ENCODE measurements at places on chromosomes 5 and 9.

DNA sequence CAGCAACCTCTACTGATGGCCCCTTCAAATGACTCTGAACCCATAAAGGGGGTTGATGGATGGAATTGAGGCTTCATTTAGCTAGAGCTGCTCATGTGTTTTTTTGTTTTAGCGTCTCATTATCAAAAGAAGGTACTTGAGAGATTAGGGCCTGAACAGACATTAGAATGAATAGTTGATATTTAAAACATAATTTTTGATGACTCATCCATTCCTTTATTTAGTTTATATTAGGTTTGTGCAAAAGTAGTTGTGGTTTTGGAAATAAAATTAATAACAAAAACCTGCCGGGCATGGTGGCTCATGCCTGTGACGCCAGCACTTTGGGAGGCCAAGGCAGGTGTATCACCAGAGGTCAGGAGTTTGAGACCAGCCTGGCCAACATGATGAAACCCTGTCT is 485.9 kb downstream of the PSAT1 start:
- no peak for DNase-seq

GRCh38 chr9:89611425-89611824 is 6.6 kb downstream of the GADD45G start:
- DNase-seq = no peak

DNA sequence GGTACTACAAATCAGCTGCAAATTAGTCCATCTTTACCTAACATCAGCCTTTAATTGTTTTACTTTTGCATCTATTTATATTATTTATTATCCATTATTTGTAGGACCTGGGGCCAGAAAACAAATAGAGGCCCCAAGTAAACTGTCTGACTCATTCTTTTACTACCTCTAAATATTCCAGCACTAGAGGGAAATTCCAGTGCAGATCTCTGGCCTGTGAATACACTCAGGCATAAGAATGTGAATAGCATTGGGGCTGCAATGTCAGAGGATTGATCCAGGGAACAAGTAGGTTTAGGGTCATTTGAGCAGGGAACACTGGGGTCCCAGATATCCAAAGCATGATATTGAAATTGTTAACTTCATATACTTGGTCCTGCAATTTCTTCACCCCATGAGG is 176.6 kb upstream of the TYRP1 start:
- no peak for DNase-seq

- DNase-seq = no peak
Observed at GRCh38 chr5:40623480-40624420, 56.0 kb upstream of the PTGER4 start.

GRCh38 chr9:127390563-127390962 is 6.4 kb upstream of the SLC2A8 start:
- DNase-seq = no peak

GRCh38 chr9:136510561-136510960 is 27.7 kb upstream of the SEC16A start:
- DNase-seq = no peak

- DNase-seq = no peak
Observed at GRCh38 chr9:75142202-75142601, 53.9 kb downstream of the OSTF1 start.

DNA sequence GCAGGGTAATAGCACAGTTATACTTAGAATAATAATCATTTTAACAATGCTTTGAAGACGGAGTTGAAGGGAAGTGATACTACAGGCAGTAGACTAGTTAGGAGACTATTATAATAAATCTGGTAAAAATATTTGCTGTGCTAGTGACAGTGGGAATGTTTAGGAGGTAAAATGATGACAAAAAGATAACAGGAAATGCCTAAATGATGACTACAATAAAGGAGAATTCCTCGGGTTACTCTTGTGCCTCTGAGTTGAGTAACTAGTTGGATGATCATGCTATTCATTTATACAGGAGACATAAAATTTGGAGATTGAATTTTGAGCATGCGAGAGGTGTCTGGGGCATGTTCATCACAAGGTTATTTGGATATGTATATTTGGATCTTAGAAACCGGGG is 32.2 kb upstream of the PAM start:
- DNase-seq = no peak

DNA sequence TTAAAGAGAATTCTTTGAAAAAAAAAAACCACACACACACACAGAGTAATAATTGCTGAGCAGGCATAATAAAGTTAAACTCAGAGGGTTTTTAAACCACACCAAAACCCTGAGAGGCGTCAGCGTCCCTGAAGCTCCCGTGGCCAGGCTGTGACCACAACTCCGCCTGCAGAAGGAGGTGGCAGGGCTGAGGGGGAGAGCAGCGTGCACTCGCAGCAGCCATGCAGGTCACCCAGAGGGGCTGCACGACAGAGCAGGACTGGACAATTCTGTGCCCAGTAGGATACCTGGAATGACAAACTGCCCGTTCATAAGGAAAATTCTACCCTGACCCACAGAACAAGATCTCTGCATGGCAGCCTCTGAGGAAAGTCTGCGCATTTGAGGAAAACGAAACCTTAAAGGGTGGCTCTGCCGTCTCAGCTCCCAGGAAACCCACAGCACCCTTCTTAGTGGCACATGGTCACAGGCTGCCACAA is 44.0 kb downstream of the ROR2 start:
- no peak for DNase-seq

GRCh38 chr9:129569502-129570449 is 51.1 kb downstream of the C9orf50 start:
- peak; percentile 20 for DNase-seq

- DNase-seq = peak; percentile 77
Observed at GRCh38 chr9:6054280-6055099, 39.1 kb upstream of the RANBP6 start.

- DNase-seq = no peak
Observed at GRCh38 chr5:176180339-176180738, 57.9 kb upstream of the SIMC1 start.

- no peak for DNase-seq
Observed at GRCh38 chr9:108963459-108964143, 29.4 kb downstream of the ABITRAM start.

DNA sequence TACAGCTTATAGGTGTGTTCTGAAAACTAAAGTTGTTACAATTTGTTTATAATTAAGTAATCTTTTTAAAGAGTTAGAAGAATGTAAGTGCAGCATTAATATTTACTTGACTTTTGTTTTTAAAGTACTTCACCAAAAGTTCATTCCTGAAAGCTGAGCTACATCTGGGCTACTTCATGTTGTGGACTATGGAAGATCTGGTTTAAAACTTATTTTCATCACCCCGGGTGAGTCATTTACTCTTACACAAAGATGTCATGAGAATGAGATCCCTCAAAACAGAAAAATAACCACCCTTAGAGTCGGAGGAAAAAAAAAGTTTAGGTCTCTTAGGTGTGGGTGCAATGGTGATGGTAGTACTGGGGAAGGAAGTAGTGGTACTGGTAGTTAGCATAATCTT is 5.1 kb downstream of the POU5F2 start:
- DNase-seq = no peak

DNA sequence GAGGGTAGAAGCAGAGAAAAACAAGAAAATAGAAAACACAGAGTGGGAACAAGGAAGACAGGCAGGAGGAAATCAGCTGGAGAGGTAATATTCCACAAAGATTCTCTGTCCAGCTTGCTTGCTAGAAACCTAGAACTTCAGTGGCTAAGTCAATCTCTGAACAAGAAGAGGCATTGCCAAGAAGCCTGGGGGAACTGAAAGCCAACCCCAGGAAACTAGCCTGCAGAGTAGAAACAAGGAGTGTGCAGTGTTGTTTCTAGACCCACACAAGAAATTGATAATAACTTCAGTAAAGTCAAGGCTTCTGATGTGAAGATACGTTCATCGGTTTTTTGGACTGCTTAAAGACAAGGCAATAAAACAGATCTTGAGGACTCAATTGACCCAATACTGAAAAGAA is 234.5 kb upstream of the MAP3K1 start:
- no peak for DNase-seq

- no peak for DNase-seq
Observed at GRCh38 chr5:41109186-41109585, 38.0 kb upstream of the MROH2B start.

DNA sequence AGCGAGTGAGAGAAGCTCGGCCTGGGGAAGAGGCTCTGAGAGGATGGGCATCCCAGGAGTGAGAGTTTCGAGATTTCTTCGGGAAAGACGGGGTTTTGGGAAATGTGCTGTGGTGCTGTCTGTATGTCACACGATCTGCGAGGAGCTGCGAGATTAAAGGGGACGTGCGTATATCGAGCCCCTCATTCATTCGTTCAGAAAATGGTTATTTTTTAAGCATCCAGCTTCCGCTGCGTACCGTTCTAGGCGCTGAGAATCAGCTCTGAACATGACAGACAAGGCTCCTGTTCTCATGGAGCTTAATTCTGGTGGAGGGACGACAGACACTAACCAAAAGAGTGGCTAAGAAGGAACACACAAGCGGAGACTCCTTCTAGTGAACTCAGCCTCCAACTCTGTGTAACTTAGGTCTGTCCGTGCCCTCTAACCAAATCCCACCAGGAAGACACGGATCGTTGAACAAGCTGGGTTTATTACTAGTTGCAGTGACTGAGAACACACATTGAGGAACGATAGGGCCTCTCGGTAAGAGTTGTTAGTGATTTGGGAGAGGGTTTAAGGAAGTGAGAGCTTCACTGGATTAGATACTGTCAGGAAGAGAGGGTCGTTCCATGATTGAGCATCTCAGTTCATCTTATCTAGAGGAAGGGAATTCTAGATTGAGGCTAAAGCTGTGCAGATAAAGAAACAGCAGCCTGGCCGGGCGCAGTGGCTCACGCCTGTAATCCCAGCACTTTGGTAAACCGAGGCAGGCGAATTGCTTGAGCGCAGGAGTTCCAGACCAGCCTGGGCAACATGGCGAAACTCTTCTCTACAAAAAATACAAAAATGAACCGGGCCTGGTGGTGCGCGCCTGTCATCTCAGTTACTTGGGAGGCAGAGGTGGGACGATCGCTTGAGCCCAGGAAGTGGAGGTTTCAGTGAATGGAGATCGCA is 1.0 kb upstream of the FBXW11 start:
- no peak for DNase-seq

DNA sequence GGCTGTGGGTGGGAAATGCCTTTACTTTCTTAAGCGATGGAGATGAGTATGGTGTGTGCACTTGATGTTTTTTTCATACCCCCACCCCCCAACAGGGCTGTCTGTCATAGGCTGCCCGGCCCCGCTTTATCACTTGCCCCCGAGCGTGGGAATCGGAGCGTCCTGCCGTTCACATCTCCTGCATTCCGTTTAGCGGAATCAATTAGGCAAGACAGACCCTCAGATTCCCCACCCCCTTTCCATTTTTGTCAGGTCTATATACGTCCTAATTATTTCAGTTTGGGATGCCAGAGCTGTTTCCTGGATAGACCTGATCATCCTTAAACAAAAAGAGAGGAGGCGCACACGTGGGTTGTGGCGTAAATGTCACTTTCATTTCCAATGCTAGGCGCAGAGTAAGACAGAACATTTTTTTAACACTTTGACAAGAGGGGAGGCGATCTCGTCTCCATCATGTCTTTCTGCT is 217.2 kb downstream of the MEF2C start:
- DNase-seq = no peak

DNA sequence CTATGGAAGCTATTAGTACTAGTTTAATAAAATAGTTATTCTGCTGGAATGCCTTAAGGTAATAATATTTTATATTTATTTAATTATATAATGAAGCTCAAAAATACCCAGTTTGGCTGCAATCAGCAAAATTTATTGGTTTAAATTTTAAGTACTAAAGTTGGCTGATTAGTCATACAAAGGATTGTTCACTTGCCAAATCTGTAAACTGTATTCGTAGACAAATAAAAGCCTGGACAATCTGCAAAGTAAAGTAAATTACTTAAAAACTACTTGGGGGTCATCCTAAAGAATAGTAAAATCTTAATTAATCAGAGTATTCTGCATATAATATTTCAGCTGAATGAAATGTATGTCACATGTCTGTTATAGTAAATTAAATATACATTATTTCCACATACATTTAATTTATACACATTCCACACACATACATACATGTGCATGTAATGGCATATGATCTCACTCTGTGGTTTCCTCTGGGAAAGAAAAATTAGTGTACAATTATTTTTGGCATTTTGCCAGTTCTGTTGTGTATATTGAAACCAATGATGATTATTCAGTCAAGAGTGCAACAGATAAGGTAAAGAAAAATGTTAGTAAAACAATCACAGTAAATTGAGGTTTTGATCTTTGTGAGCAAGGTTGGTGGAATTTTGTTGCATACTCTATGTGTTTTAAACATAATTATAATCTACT is 455.9 kb downstream of the CDH9 start:
- no peak for DNase-seq

DNA sequence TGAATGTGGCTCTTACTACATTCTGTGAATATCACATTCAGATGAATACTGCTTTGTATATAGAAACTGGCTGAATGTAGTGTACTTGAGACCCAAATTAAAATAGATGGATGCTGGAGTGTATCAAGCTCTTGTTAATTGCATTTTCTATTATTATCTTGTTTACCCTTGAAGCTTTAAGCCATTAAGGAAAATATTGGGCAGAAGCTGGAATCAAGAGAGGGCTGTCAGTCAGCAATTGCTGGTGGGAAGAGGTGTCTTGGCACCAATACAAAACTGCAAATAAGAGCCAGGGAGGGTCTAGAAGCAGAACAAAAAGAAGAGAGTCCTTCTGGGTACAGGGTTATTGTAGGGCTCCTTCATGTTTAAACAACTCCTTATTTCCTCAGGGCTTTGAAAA is 38.8 kb downstream of the MUSK start:
- DNase-seq = peak; percentile 42

DNA sequence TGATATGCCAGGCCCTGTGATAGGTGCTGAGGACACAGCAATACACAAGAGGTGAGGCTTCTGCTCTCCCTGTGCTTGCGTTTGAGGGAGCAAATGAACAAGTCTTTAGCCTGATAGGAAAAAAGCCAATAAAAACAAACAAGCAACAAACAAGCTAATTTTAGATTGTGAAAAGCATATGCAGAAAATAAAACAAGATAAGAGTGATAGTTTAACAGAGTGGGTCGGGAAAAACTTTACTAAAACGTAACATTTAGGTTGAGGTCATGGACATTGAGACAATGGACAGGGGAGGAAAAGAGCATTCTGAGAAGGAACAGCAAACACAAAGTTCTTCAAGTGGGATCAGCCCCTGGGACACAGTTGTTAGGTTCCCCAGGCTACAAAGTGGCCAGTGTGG is 4.3 kb downstream of the SMIM3 start:
- DNase-seq = no peak

GRCh38 chr9:116027096-116027495 is 126.5 kb upstream of the PAPPA start:
- DNase-seq = no peak
